ENCODE measurements at places on chromosomes 3 and 15.

DNA sequence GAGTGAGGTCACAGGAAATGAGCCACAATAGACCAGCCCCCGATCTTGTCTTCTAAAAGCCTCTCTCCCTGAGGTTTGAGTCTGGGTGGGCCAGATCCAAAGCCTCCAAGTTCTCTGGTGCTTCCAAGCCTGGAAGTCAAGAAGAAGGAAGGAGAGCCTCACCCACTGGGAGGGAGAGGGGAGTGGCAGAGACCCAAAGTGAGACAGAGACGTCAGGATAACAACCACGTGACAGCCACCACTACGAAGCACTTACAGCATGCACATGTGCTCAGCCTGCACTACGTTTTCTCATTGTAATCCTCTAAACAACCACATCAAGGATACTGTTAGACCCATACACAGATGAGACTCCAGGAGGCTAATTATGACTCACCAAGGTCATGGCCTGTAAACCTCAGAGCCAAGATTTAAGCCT, 197.3 kb upstream of the LINGO1 start:
- no peak for DNase-seq

DNA sequence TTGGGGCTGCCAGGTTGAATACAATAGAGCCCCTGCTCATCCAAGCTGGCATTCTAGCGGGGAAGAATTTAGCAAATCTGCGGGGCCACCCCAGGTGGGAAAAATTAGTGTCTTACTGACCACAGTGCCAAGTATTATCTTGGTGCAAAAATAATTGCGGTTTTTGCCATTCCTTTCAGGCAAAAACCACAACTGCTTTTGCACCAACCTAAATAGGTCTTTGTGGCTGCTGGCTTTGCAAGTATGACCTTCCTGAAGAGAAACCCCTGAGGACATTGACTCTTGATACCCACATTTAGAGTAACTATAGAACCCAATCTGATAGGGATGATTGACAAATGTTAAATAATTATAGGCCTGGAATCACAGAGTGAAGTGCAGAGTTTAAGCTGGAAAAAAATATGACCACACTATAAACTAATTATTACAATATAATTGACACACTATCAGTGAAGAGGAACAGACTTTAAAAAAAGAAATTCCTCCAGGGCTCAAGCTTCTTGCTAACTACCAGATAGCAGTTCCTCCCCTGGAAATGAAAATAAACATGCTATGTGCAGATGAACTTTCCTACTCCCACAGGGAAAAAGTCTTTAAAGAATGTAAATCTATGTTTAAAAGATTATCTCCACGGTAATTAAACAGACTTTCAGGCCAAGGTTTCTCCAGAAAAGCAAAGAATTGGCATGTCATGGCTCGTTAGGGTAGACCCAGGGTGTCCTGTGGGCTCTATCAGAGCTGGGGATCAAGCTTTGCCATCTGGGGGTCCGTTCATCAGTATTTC, 34.4 kb downstream of the CA12 start:
- DNase-seq = no peak

DNA sequence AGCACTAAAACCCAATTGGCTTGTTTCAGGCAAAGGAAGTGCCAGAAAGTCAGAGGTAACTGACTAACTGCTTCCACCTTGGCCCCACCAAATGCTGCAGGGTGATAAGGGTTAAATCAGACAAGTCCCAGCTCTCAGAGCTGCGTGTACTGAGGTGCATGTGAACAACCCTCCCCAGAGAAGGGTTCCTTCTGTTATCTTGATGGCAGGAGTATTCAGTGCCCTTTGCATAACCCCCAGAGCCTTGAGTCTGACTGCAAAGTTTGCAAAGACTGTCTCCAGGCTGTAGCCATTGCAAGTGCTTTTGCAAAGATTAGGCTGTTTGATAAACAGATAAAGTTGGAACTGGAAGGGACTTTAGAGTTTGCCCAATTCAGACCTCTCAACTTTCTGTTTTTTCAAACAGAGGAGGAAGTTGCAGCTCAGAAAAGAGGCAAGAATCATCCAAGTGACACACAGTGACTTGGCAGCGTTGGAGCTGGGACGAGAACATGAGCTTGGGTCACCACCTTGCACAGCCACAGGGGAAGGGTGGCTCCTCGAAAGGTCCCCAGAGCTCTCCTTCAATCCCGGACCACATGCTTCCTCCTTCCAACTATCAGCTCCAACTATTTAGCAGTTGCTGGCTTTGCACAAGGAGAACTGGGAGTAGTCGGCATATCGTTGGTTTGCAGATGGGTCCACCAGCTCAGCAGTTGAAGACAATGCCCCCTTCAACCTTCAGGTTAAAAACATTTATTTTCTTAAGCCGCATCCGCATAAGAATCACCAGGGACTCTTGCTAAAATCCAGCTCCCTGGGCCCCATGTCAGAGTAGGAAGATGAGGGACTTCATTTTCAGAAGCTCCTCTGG, 224.8 kb upstream of the HES1 start:
- no peak for DNase-seq

DNA sequence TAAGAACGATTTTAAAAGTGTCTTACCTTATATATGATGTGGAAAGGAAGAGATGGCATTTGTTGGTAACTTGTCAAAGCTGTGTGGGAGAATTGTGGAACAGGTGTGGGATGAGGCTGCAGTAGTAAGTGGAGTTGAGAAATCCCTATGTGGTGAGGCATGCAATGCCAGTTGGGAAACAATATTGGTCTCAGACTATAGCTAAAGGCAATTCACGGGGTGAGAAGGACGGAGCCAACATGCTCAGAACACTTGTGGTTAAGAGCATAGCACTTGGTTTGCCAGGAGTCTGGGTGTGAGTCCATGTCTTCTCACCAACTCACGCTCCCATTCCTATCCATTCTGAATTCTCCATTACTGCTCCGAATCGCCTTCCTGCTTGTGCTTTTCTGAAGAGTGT, 615.6 kb upstream of the ADAMTS9 start:
- no peak for DNase-seq

- no peak for DNase-seq
These were observed 131.9 kb downstream of the DNAJB8 start for GRCh38 chr3:128334766-128335165.

DNA sequence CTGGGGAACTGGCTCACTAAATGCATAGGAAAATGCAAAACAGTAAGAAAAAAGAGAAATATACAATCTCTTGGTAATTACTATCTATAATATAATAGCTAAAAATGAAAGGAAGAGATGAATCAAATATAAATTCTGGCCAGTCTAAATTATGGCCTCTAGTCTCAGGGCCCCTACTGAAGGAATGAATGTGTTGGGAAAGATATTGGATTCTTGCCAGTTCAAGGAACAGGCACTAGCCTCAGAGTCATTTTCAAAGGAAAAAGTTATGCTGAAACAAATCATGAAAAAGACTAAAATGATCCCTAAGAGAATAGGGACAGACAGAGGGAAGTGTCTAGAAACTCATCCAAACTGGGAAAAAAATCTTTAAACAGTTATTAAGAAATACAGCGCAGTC, 62.4 kb downstream of the C3orf80 start:
- no peak for DNase-seq

DNA sequence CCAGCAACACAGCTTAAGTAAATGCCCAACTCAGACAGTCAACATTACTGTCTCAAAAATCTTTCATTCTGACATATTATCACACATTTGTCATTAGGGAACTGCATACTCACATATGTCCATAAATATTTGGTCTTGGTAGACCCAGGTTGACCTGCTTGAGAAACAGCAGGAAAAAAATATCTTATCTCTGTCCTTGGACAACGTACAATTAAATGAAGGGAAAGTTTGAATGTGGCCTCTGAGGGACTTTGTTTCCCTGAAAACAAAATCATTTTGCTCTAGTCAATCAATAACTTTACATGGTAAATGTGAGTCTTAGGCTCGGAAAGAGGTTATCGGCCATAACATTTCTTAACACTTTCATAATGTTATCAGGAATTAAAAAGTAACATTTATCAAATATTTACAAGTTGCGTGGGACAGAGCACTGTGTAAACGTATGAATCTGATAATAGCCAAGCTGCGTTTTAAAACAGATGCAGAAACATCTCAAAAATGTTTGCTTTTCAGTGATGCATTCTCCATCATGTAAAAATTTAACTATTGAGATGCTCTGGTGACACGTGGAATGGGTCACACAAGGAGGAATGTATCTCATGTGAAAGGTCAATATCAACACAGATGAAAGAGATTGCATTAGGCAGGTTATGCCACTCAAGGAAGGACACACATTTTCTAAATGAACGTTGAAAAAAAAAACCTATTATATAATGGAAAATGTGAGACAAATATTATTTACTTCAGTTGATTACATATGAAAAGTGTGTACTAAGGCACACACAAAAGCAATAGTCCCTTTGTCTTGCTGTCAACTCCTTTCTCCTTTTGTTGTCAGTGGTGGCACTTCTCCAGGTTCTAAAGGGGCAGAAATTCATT, 304.4 kb downstream of the WDR72 start:
- DNase-seq = no peak

DNA sequence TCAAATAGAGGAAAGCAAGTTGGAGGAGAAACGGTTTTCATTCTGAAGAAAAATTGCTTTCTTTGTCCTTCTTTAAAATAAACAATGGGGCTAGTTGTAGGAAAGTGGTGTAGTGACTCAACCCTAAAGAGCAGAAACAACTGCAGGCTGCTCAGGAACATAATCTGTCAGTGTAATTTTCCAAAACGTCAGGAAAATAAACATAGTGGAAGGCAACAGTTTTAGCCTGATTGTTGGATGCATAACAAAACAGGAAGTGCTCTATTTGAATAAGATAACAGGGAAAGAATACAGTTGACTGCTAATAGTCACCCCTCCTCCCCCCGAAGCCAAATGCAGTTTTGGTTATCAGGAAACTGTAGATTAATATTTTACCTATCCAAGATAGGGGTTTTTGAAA, 167.6 kb downstream of the ECT2 start:
- DNase-seq = no peak

DNA sequence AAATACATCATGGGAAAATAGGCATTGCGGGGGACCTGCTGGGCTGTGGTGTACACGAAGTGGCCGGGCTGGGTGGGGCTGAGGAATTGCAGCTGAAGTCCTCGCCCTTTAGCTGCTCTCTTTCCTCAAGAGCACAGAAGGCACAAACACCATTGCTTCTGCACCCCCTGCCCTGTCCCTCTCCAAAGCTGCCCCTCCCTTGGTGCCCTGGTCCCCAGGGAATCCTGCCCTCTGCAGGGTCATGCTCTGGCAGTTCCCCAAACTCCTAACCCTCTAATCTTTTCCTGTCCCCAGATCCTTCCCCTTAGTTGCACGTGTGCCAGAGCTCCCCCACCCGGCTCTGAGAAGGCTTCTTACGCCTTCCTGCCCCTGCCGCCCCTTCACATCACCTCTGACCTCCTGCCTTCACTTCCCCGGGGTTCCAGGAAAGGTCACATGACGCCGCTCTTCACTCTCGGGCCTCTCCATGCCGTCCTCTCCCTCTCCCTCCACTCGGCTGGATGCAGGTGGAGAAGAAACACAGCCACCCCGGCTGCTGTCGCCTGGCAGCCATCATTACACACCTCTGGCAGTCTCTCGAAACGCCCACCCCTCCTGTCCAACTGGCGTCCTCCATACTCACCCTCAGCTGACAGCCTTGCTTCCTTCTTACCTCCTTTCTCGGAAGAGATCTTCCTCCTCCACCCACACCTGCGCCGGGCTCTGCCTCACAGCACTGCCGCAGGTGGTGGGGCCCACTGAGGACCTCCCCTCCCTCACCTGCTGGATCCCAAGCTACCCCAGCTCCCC, 6.9 kb upstream of the PCSK6 start:
- no peak for DNase-seq

- DNase-seq = no peak
These were observed 58.8 kb downstream of the CFAP20DC start for GRCh38 chr3:58991026-58991425.

DNA sequence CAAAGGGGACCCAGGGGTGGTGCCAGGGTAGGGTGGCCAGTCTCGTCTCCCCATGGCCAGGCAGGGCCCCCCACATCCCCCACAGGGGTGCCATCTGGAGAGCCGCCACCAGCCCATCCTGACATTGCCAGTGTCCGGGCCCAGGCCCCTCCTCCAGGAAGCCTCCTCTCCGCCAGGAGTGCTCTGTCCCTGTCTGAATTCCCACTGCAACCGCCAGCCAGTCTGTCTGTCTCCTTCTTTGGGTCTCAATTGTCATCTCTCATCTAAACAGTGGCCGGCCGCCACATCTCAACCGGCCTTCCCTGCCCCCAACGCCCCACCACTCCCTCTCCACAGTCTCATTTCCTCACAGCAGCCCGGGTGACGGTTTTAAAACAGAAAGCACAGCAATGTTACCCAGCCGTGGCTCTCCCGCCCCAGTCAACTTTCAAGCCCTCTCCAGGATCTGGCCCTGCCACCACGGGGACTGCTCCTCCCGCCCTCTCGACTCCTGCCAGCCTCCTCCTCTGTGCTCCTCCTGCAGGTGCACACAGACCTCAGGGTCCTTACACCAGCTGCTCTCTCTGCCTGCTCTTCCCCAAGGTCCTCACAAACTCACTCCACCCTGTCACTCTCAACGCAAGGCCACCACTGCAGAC, 57.0 kb downstream of the IQSEC1 start:
- peak; percentile 67 for DNase-seq

- no peak for DNase-seq
These were observed 665.6 kb upstream of the CCDC54 start for GRCh38 chr3:106711650-106712049.

DNA sequence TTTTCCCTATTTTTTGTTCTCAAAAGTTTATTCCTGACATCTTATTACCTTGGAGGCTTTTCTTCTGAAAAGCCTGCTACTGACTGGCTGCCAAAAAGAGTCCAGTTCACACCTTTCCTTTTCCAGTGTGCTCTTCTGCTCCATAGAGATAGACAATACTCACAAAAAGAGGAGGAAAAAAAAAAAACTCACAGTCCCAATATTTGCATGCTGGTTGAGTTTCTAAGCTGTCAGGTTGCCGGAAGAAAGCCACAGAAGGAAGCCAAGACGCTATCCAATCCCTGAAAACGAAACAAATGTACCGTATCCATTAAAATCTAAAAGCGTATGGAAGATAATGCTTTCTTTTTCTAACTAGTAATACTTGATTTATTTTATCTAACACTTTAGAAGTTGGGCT, 299.5 kb downstream of the CADM2 start:
- no peak for DNase-seq

DNA sequence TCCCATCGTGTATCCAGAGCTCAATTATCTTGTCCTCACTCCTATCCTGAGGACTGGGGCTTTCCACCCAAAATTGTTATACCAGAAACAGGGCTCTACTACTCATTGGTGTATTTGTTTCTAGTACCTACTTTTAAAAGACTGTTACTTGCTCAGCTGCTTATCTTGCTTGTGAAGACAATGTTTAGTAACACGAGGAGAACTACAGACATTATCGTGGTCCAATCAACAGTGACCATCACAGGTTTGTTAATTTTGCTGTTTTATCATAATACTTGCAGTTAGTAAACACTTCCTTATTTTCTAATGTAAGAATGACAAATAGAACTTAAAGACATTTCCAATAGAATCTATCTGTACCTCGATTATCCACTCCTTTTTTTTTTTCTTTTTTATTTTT, 13.5 kb downstream of the LRCH3 start:
- DNase-seq = no peak

- DNase-seq = no peak
These were observed 1144.7 kb downstream of the OTOL1 start for GRCh38 chr3:162641317-162641716.

Measured in T-helper 2 cell (primary cell).